ENCODE measurements at places on chromosomes 1 and 21.
A peak's percentile ranks its signal among the peaks of the same experiment; 100 is the strongest.

- peak; percentile 81 for DNase-seq
These were observed at the start of gene FCRLA for GRCh38 chr1:161706482-161707347. TSS of gene FCRLA (plus strand) at chr1:161707229. CDS start at chr1:161707265, 36 bp downstream.

GRCh38 chr1:44693159-44693558, 18.6 kb downstream of the ARMH1 start:
- no peak for DNase-seq

- DNase-seq = no peak
These were observed 27.5 kb upstream of the MYSM1 start for GRCh38 chr1:58727364-58727763.

- no peak for DNase-seq
These were observed 63.2 kb downstream of the VWA5B1 start for GRCh38 chr1:20353836-20354235.

- no peak for DNase-seq
These were observed 48.3 kb downstream of the SIM2 start for GRCh38 chr21:36747041-36747814.

DNA sequence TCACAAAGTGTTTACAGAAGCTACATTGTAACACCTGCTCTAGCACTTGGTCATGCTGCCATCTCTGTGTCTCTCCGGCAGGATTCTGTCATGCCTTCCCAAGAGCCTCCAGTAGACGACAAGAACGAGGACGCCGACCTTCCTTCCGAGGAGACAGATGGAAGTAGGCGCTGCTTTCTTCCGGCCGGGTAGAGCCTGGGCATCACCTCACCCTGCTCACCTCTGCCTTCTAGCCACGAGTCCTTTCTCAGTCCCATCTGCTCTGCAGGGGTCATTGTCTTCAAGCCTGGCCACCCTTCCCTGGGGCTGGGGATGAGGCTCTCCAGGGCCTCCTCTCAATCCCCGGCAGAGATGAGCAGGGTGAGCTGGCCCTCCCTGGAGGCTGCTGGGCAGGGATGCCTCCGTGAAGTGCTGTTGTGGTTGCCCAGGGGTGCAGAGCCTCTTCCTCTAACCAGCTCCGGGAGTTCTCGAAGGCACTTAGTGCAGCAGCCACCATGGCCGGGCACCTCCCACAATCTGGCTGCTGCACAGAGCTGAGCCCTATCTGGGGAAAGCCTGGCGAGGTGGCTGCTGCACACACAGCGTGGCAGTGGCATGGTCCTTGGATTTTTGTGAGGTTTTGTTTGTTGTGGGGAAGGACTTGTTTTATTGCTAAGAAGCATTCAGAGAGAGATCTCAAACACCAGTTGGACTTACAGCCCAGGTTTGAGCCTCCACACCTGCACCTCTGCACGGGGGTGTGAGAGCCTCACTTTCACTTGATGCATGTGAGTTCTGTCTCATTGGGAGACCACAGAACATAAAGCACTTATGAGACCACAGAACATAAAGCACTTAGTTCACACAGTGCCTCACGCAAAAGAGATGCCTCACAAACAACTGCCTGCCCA, 48.4 kb downstream of the FAAP20 start:
- no peak for DNase-seq

DNA sequence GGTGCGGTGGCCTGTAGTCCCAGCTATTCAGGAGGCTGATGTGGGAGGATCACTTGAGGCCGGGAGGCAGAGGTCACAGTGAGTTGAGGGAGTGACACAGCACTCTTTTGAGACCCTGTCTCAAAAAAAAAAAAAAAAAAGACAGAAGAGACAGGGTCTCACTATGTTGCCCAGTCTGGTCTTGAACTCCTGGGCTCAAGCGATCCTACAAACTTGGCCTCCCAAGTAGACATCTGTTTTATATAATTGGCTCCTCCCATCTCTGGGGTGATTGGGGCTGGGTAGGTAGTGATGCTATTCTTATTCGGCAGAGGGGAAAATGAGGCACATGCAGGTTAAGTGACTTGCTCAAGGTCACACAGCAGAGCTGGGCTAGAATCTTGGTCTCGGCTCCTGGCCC, 23.6 kb upstream of the VPS13D start:
- DNase-seq = no peak

- no peak for DNase-seq
These were observed 1.3 kb upstream of the ZNF436 start for GRCh38 chr1:23370709-23371584.

DNA sequence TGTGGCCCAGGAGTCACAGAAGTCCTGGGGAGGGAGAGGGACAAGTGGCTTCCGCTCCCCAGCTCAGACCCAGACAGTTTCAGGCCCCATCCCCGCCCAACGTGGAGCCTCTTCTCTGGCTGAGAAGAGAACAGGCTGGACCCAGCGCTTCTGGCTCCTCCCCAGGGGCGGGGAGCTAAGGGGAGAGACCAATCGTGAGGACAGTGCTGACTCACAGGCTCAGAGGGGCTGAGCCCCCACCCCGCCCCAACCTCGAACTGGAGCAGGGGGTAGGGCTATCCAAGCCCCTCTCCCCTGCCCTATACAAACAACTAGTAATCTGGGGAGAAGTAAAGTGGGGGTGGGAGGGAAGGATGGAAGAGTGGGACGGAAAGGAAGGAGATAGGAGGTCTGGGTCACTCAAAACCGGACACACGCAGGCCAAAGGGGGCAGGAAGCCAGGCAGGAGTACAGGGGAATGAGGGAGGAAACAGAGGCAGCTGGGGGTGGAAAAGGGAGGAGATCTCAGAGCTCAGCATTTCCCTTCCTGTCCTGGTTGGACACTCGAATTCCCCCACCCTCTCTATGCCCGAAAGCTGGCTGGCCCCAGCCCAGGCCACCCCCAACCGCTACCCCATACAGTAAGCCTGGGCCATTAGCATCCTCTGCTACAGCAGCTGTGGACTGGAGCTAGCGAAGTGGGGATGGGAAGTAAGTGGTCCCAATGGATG, at the start of gene SHC1:
SHC1 (minus strand) TSS at position 117 of the 710 bp plus-strand sequence. CDS start 221 bp downstream, outside the sequence.
- peak; percentile 63 for DNase-seq

DNA sequence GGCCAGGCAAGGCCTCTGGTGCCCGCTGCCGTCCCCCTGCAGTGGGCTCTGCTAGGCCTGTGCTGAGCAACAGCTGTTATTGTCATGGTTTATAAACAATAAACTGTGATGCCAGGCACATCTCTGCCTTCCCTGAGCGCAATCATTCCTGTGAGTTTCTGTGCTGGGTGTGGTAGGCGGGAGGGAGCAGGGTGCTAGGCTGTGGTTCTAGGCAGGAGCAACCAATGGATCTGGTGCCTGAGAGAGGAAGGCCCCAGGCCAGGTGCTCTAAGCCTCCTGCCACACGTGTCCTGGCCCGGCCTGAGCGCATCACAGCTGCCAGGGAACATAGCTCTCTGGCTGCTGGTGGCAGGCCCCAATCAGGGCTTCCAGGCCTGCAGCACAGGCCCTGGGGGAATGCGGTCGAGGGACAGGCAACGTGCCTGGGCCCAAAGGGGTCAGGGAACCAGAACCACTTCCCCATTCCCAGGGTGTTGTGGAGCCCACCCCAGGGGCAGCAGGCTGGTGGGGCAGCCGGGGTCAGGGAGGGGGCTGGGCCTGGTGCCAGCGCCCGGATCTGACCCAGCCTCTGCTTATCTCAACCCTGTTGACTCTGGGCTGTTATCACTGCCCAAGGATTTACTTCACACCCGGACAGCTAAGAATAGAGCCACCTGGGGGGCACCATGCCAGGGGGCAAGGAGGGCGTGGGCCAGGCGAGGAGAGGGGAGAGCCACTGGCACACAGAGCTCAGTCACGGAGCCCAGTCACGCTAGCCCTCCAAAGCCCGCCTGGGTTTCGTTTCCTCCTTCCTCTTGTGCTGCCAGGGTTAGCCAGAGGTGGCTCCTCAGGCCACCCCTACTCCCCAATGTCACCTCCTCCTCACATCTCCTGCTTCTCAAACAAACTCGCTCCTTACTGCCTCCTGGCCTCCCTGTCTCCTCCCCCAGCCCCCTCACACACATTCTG, 11.5 kb downstream of the TRIM46 start:
- no peak for DNase-seq
